Activated CD4-positive, alpha-beta T cell treated with anti-CD3 and anti-CD28 coated beads for 24 hours (primary cell): ENCODE measurements at places on chromosomes 12 and 14.

DNA sequence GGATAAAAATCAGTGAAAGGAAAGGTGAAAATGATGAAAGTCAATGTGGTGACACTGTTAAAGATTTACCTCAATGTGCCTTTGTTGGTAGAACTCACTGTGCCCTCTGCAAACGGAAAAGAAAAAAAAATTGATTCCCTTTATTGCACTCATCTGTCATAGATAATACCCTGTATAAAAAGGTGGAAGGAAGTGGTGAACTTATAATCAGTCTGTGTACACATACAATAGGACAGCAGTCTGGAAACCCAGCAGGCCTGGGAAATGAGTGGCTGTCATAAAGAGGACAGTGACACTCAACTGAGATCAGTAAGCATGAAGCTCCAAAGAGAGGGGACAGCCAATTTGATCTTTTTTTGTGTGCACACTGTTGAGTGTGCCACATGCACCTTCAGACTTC is 364.7 kb downstream of the NOVA1 start:
- DNase-seq = no peak

GRCh38 chr12:80313209-80313608 is 130.8 kb upstream of the PTPRQ start:
- DNase-seq = no peak

GRCh38 chr12:122243965-122244364 is 18.1 kb upstream of the DIABLO start:
- no peak for DNase-seq

- DNase-seq = no peak
Observed at GRCh38 chr14:99615497-99616157, 11.6 kb upstream of the CCDC85C start.

DNA sequence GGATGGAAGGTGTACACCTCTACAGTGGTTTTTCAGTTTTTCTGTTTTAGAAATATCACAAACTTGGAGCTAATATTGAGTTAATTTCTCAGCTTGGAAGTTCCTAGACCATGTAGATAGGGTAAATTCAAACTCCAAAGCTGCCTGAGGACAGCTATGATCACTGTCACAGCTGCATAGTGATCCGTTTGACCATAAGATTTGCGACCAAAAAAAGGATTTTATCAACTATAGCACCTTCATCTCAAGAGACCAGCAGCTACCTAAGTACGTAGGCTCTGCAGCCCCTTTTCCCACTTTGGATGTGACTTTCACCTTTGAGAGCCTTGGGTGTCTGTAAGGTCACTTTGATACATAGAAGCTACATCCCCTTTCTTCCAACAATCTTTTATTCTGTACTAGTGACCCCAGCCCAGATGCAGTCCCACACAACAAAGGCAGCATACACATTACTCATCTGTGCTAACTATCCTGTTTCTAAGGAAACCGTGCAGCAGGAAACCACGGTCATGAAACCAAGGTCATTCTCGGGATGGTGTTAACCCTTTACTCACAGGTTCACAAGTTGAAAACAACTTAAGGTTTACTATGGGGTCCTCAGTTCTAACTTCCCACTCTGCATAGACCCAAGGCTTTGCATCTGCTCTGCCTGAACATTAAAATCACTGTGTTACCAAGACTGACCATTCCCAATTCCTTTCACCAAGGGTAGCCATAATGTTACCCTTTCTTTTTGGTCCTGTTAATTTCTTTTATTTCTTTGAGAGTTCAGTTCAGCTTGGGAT is 75.4 kb downstream of the IFT81 start:
- DNase-seq = no peak

DNA sequence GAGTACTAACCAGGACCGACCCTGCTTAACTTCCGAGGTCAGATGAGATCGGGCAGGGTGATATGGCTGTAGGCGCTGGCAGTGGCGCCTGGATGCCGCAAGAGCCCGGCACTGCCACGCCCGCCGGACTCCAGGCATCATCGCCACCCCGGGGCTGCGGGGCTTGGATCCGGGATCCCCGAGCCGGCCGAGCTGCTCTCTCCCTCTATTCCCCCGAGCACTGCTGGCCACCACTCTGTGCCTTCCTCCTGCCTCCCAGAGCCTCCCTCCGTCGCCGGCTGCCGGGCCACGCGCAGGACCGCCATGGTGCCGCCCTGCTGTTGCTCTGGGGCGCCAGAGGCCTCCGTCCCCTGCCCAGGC is 153.2 kb upstream of the ALG10B start:
- DNase-seq = no peak

DNA sequence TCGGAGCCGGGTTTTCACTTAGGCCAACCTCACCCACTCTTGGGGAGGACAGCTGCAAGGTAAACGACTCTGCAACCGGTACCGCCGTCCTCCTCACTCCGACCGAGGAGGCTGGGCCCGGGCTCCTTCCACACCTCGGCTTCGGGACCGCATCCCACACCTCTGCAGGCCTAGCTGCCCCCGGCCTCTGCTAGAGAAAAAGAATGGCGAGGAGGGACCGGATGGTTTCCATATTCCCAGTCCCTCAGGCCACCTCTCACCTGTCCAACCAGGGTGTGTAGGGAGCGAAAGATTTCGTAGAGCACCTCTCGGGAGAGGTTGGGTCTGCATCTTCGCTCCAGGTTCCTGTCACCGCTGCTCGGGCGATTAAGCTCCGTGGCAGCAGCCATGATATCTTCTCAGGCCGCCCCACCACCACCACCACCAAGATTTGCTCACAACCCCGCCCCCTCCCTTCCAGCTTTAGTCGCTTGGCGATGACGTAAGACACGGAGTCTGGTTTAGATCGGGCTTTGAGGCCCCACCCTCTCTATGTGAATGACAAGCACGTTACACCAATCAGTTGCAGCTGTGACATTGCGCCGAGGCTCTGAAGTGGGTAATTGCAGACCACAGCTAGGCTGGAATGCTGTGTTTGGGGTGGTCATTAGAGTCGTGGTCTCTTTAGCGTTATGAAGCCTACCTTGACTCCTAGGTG is at the start of gene MBIP:
TSS of gene MBIP (minus strand) at position 438 of the 697 bp plus-strand sequence. CDS start at position 389, 49 bp downstream.
- DNase-seq = peak; percentile 91

DNA sequence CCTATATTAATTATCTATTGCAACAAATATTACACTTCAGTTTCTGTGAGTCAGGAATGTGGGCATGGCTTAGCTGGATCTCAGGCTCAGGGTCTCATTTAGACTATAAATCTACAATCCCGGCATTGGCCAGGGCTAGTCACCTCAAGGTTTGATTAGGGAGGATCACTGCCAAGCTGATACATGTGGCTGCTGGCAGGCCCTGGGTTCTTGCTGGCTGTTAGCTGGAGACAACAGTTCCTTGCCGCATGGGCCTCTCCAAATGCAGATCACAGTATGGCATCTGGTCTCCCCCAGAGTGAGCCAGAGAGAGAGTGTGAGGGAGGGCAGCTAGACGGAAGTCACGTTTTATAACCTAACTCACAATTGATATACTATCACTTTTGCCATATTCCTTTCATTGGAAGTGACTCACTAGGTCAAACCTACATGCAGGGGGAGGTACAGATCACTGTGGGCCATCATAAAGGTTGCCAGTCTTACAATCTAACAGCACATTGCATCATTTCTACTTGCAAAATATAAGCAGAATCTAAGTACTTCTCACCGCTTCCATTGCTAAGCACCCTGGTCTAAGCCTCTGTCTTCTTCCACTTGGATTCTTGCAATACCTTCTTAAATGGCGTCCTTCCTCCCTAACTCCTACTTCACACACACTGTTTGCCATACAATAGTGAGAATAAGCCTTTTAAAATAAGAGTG is 174.0 kb upstream of the ARHGAP5 start:
- DNase-seq = no peak

DNA sequence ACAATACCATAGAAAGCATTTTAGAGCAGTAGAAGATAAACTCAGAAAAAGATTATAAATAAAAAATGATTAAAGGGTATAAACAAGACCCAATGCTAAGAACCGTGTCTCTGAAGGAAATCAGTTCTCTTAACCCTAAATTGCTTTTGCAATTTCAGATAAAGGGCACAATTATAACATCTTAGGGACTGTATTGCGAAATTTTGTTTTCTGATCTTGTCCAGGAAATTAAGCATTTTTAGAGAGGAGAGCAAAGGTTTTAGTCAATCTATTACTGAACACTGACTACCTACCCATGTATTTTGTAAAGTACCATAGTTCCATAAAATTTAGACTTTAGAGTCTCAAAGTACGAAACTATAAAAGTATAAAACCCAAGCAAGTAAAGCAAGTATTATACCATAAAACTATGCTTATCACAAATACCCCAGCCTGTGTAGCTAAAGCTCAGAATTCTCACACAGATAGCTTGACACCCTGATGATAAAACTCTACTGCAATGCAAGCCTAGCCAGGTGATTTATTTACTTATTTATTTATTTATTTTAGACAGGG is 6.8 kb upstream of the CHPT1 start:
- no peak for DNase-seq

DNA sequence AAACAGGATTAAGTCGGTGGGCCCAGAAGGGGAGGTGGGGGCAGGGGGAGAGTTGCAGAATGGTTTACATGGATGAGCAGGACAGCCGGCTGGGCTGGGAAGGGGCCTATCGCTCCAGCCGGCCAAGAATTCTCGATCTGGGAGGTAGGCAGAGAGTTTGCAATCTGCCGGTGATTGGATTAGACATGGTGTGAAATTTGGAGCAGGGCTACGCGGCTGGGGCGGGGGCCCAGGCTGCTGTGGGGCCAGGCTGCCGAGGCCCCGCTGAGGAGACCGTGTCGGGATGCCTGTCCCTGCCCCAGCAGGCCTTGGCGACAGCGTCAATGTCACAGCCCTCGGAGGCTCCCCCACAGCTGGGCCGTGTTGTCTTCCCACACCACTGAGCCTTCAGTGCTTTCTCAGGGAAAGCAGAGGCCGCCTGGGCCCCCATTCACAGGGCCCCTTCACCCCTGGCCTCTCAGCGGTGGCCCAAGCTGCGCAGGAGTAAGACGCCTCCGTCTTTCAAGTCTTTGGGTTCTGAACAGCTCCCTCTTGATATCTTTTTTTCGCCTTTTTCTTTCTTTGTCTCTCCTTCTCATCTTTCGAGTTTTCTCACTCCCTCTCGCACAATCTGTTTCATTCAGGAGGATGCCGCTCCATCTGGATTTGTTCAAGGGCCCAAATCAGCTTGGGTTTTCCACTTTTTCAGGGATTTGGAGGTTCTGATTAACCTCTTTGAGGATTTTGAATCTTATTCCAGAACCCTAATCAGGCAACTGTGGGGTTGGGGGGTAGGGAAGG is 117.5 kb upstream of the PARP11 start:
- DNase-seq = no peak

DNA sequence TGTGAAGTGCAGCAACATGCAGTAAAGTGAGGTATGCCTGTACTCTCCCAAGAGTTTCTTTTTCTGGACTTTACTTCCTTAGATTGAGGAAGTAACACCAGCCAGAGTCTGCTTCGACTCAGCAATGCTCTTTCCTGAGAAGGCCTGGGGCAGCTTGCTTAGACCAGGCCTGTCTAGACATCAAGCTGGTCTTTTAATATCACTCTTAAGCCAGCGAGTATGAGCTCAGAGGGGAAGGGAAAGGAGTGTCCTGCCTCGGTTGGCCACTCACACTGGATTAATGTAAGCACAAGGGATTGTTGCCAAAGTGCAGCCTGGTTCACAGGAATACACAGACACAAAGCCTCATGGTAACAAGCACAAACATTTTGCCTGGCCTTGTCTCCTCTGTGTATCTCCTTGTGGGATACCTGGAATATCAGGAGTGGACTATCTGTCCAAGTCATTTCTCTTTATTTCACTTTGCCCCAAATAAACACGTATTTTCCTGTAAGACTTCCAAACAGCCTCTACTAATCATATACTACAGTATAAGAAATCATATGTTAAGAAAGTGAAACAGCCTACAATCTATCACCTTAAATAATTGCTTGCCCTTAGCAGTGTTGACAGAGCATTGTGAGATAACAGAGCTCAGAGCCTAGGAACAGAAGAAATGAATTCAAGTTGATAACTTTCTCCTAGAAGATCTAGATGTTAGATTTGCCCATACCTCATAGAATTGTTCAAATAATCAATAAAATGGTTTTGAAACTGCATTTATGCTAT is 121.2 kb upstream of the DAAM1 start:
- no peak for DNase-seq

DNA sequence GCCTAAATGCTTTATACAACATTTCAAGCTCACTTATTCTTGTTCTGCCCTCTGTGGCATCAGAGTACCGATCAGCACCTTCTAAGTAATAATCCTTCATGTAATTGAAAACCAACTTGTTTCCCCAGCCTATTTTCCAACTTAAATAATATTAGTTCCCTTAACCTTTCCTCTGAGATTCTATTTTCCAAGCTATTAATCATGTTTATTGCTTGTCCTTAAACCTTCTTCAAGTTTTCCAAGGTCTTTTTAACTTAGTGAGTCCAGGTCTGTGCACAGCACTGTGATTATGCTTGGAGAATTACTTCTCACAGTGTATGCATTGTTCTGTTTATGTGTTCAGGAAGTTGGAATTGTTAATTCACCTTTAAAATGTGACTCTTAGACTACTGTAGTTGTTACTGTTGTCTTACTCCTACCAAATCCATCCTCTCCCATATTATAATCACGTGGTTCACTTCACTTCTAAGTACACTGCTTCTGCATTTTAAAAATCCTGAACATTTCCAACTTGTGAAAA is 1039.3 kb upstream of the FOXG1 start:
- no peak for DNase-seq

DNA sequence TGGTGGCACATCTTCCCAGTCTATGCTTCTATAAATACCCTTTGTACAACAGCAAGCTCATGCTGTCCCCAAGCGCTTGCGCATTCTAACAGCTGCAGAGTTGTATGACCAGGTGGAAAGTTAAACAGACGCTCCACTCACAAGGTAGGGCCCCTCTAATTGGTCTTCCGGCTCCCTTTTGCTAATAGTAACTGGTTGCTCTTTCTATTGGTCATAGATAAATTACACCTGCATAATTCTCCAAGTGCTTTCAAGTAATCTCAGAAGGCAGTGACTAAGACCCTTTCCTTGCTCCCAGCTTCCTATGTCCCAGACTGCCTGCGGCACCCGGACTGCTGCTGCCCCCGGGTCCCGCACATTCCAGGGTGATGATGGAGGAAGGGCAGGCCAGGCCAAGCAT is 6.1 kb upstream of the TSPAN9 start:
- DNase-seq = no peak

GRCh38 chr14:61765225-61765943 is 3.2 kb downstream of the SNAPC1 start:
- no peak for DNase-seq

DNA sequence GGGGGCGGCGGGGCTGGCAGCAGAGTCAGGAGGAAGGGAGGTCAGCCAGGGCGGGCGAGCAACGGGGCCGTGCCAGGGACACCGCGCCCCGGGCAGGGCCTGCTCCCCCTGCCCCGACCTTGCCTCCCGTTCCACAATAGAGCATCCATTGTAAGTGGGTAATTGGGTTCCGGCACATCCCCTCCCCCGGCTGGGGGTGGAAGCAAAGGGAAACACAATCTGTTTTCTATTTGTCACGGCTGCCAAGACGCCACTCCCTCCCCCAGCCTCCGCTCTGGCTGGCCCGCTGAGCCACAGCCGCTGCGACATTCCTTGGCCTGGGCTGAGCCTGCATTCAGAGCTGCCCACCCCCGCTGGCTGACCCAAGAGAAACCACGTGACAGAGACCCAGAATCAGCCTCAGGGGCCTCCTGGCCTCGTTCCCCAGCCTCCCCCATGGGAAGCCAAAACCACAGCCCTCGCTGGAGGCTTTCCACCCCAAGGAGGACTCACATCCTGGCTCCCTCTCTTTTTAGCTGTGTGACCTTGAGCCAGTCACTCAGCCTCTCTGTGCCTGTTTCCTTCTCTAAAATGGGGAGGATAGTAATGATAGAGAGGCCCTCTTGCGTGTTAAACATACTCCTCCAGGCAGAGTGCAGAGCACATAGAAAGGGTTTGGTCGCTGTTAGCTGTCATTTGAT is 117.6 kb downstream of the SCARB1 start:
- no peak for DNase-seq

- no peak for DNase-seq
Observed at GRCh38 chr12:9344541-9344940, 136.3 kb upstream of the PZP start.

GRCh38 chr12:123906711-123907420 is 65.8 kb downstream of the CCDC92 start:
- no peak for DNase-seq
